ENCODE measurements at places on chromosomes 7 and 10. TPM values are rescaled to one million over a fixed set of nuclear protein-coding genes. Genes with fewer than 3 reads are reported as not detected.

DNA sequence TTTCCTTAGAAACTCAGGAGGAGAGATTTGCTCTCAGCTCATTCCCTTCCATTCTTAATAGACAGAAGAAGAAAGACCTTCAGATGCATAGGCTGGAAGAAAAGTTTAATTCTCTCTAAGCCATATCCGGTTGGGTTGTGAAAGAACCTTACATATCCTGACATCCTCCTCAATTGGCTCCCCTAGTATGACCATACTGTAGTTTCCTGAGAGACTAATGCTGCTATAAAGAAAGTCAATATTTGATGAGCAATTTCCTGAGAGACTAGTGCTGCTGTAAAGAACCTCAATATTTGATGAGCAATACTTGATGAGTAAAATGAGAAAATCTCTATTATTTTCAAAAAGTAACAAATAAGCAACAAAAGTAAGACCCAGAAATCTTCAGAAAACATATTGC, 888.5 kb upstream of the SORCS1 start:
- no peak for DNase-seq

UCN3 gene
- total RNA-seq, result not detected

- DNase-seq, result no peak
These were observed 62.8 kb downstream of the EGFR start for GRCh38 chr7:55081472-55082227.

DNA sequence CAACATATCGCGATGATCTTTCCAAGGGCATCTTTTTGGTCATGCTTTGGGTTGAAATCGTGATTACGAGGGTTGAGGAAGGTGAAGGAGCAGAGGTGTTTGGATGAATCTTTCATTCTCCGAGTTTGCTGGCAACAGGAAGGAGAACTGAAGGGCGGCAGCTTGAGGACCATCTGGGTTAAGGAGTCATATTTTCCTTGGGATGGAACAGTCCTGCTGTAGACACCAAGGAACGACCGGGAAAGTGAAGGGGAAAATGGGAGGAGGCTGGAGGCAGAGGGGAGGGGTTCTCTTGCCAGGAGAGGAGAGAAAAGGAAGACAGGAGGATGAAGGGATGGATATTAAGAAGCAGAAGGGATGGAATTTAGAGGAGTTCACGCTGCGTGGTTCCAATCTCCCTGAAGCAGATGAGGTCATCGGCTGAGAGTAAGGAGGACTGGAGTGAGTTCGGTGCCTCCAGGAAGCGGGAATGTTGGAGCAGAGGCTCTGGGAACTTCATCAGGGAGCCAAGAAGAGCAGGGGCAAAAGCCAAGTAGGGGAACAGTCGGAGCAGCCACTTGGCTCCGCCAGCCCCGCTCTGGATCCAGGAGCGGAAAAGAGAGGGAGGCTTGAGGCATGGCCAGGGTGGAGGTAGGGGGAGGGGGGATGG, 116.6 kb upstream of the GALNT17 start:
- DNase-seq, result peak; percentile 58

GRCh38 chr10:89043052-89043451, 52.5 kb downstream of the FAS start:
- no peak for DNase-seq

GRCh38 chr7:12287901-12288300, 76.8 kb downstream of the TMEM106B start:
- no peak for DNase-seq

TMEM140 gene
- total RNA-seq, result 5.1 TPM
